Tongue (tissue), 3 donors: ENCODE measurements at places on chromosomes 12 and 14. TPM values are rescaled to one million over a fixed set of nuclear protein-coding genes. Genes with fewer than 3 reads are reported as not detected.

DNA sequence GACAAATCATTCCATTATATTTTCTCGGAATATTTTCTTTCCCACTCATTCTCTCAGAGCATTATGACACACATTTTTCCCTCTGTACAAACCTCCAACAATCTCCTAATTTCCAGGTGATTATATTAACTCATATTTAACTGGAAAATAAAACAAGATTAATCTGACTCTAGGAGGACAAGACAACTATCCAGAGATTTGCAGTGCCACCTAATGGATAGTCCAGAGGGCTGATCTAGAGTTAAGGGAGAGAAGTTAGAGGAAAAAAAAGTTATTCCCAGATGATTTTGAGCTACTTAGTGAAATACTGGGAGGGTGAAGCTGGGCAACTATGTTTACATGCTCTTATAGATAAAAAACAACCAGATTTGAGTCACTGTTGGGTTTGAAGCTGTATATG lies 161.7 kb downstream of the ALX1 start:
- no peak for DNase-seq

DNA sequence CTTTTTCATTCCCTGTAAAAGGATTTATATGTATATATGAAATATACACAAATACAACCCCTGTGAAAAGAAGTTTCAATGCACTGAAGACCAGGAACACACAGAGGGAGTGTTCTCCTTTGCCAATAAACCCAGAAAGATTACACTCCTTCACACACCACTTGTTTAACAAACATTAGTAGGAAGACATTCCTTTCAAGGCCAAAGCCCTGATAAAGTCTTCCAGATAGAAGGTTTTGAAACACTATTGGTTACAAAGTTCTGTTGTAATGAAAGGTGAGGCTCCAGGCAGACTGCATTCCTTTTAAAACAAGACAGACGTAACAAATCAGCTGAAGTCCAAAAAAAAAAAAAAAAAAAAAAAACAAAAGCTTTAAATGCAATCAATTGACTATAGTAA lies 81.0 kb downstream of the PTPN21 start:
- no peak for DNase-seq

- DNase-seq: no peak
Observed at GRCh38 chr12:109330282-109331230, 17.1 kb upstream of the MYO1H start.

GRCh38 chr12:116210131-116210530 lies 67.4 kb downstream of the MED13L start:
- no peak for DNase-seq

DNA sequence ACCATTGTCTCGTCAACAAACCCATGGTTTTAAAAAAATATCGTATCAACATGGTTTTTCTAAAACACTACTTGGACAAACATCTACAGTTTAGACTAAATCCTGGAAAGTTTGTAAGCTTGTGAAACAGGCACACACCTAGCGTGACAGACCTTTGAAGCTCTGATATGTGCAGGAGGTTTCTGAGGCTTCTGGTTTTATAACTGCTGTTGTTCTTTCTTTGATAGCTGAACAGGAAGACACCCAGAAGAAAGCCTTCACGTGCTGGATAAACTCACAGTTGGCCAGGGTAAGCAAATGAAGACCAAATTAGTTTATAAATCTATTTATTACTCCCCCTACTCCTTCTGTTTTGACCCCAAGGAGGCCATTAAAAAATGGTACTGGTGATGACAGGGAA lies 87.6 kb downstream of the SYNE2 start:
- no peak for DNase-seq

- DNase-seq: no peak
Observed at GRCh38 chr12:10094646-10095395, 4.0 kb downstream of the CLEC1A start.

DNA sequence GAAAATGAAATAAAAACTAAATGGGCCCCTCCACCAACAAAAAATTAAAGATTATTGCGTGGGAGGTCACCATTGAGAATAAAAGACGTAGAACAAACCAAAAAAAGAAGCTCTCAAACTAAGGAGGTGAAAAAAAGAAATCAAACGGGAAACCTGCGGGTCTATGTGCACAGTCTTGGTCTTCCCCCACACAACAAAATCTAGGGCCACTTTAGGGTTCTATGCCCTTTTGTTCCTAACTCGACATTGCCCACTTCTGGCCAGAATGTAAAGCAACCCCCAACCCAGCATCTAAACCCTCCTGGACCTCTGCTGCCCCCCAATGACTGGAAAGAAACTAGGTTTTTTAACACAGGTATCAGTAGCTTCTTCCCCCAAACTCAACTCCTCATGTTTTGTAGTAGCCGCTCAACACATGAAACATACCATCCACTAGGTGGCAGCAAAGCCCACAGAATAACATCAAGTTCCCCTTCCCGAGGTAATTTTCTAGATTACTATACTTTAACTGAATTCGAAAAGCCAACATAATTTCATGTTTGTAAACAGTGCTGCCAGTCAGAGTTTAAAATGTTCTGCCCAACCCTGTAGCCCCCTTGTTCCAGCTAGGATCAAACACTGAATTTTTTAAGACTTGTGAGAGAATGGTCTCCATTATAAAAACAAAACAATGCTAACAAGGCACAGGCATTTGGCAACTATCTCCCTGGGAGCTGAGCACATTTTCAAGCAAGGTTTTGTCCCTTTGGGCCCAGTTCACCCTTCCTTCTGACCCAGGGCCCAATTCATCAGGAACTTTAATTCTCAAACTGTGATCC lies 18.7 kb downstream of the DAD1 start:
- DNase-seq: peak; percentile 95

DNA sequence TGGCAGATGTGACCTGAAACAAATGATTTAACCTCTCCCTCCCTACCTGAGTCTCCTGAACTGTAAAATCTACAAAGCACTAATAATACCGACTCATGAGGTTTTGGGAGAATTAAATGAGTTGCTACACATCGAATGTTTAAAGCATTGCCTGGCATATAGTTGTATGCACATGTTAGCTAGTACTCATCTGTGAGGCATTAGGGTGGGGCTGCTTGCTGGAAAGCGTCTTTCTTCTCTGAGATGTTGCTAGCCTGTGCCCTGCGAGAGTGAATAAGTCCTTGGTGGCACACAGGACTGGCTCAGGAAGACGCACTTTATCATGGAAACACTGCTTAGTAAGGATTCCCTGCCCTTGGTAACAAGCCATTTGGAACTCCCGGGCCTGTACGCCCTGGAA lies 6.1 kb downstream of the RAPGEF3 start:
- DNase-seq: no peak

DNA sequence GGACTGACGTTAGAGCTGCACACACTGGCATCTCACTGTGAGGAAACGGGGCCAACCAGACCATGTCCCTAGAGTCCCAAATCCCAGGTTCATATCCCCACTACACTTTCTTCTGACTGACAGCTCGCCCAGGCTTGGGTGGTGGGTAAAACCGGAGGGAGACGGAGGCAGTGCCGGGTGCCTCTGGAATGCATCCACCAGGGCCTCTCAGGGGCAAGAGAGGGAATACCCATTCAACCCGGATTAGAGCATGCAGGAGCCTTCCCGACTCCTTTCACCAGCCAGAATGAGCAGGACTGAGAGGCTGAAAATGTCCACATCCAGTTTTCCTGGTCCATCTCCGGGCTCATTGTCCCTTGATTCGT lies 297.2 kb downstream of the ADGRD1 start:
- DNase-seq: no peak

TAS2R20 gene
- total RNA-seq: 8.2 TPM

C12orf50 gene
- not detected for total RNA-seq

ACSM4 gene
- not detected for total RNA-seq

PLXNC1 gene
- 13.4 TPM for total RNA-seq

CARMIL3 gene
- total RNA-seq: 0.72 TPM

NTS gene
- 2.2 TPM for total RNA-seq
